ENCODE measurements at places on chromosomes 16 and 17.

- DNase-seq = no peak
These were observed 120.4 kb upstream of the LHX1 start for GRCh38 chr17:36816907-36817288.

- no peak for DNase-seq
These were observed 427 bp upstream of the NLK start for GRCh38 chr17:28041844-28042656.

DNA sequence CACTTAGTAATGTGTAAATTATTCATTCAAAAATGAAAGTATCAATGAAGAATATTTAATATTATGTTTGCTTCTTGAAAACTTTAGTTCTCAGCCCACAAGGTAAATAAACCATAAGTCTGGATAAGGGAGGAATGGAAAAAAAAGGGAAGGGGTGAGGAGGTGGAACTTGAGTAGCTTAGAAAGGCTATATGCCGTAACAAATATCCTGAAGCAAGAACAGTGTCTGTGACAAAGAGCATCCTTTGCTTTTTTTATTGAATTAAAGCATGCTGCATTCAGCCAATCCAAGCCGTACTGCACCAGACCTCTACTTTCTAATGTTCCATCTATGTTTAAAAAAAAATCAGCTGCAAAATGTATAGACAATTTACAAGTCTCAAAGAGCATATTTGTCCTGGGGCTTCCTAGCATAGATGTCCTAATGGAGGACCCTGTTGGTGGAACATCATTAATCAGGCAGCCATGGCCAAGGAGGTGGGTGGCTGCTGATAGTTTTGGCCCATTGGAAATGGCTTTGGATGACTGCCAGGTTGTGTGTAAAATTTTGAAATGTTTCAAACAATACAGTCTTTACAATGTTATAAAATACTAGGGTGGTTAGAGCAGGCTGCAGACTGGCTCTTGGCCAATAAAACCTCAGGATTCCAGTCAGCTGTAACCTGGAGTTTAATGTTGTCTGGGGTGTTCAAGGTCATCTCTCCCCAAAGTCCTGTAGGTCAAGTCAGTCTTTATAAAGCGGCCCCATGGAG lies 895.8 kb upstream of the SOX9 start:
- no peak for DNase-seq

DNA sequence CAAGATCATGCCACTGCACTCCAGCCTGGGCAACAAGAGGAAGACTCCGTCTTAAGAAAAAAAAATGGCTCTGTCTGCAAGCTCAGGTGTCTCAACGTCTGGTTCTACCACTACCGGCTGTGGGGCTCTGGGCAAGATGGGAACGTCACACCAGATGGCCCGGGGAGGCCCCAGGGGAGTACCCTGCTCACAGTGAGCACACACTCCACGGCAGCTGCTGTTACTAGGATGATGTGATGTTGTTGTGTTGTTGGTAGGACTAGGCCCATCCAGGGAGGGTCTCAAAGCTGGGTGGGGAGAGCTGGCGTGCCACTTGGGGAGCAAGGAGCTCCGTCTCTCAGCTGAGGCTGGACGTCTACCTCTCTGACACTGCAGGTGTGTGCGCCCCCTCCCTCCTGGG lies 9.4 kb upstream of the NPTX1 start:
- DNase-seq = no peak

DNA sequence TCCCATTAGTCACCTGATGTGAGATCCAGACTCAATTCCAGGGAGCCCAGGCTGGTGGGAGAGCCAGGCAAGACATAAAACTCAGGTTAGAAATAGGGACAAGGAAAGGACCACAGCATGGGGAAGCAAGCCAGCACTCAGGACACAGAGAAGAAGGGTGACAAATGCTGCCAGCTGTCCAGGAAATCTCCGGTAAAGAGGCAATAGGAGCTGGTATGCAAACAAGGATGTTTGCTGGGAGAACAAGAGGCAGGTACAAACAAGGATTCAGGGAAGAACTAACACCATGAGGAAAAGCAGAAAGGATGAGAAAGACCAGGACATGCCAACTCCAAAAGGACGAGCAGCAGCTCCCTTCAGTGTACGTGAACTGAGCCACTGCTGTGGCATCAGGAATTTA lies 10.2 kb upstream of the TXNDC11 start:
- DNase-seq = no peak

- peak; percentile 24 for DNase-seq
These were observed 849 bp downstream of the PRR29 start for GRCh38 chr17:63998721-63999679.

DNA sequence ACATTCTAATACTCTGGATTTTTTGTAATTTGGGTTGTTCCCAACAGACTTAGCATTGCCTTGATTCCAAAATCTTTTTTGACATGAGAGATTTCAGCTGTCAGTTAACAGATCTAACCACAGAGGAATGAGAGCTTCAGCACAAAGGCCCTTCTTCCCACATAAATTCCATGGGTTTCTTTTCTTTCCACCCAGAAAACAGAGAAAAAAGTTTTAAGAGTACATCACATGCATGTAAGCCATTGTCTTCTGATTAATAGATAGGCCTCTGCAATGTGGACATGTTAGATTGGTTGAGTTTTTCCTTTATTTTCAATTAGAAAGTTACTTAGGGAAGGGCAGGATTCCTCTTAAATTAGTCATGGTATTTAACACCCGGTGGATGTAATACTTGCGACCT lies 939 bp downstream of the MYH8 start:
- no peak for DNase-seq

DNA sequence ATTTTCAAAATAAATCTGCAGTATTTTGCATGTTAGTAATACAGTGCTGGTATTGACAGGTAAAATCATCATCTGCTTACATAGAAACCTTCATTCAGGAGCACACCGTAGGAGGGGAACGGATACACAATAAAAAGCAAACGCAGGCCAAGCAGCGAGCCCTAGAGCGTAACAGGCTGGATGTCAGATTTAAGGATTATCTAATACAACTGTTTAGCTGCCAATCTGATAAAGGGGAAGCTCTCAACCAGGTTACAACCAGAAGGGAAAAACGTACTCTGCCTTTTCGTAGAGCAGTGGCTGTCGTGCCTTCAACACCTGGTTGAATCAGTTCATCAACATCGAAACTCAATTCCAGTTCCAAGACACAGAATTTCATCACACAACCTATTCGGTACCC lies 16.4 kb upstream of the CUEDC1 start:
- no peak for DNase-seq

GRCh38 chr17:68455901-68456338 lies 1.4 kb downstream of the WIPI1 start:
- DNase-seq = no peak

DNA sequence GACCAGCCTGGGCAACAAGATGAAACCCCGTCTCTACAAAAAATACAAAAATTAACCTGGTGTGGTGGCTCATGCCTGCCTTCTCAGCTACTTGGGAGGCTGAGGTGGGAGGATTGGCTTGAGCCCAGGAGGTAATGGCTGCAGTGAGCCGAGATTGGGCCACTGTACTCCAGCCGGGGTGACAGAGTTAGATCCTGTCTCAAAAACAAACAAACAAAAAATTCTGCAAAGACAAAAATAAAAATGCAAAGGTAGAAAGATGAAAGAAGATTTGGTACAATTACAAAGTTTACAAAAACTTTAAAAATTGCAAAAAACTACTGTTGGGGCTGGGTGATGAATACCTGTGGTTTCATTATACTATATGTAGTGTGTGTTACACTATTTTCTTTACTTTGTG lies 5.5 kb upstream of the CDH1 start:
- DNase-seq = no peak

DNA sequence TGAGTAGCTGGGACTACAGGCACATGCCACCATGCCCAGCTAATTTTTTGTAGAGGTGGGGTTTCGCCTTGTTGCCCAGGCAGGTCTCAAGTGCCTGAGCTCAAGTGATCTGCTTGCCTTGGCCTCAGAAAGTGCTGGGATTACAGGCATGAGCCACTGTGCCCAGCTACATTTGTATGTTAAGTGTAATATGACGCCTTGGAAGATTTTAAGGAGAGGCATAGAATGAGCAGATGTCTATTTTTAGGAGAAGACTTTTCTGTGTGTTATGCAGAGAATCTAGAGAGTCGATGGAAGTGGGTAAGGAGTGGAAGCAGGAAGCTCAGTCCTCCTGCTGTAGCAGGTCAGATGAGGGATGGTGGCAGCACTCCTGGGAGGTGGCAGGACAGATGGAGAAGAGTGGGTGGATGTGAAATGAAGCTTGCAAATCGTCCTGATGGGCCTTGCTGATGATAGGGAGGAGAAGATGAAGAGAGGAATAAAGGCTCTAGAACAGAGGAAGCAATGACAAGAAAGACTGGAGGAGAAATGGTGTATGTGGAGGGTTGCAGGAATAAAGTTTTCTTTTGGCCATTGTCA lies 125.3 kb downstream of the SHISA6 start:
- no peak for DNase-seq

GRCh38 chr16:89144681-89145080 lies 26.9 kb upstream of the CDH15 start:
- no peak for DNase-seq

DNA sequence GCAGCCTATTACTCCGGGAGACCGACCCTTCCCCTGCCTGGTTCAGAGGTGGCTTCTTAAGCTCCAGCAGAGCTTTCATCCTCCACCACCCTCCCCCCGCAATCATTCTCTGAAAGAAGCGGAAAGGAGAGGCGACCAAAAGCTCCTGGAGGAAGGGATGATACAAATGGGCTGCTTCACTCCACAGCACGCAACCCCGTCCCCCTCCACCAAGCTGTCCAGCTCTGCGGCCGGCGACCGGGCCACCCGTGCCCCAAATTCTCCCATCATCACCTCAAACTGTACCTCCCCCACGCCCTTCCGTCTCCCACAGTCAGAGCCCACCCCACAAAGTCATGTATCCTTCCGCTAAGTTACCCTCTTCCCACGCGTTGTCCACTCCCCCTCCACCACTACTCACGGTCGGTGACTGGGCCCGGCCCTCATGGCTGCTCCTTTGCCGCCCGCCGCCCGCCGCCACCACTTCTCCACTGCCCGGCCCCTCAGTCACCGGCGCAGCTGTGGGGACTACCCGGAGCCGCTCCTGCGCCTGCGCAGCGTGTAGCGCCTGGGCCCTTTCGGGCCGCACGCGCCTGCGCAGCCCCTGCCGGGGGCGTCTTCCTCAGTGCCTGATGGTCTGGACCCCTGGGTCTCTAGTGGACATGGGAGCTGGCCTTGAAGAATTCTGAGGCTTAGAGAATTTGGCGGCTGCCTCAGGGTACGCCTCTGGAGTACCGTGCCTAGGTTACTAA lies at the start of gene FAM222B:
Gene FAM222B, minus strand, starts transcription at position 509 of the 731 bp plus-strand sequence. CDS start 76,123 bp downstream, outside the sequence.
- peak; percentile 85 for DNase-seq

GRCh38 chr17:64420143-64420670 lies 28.7 kb upstream of the MILR1 start:
- DNase-seq = peak; percentile 72

GRCh38 chr16:71794943-71795342 lies 13.7 kb downstream of the AP1G1 start:
- DNase-seq = no peak

GRCh38 chr17:59669944-59670343 lies 37.3 kb downstream of the PTRH2 start:
- DNase-seq = no peak

GRCh38 chr17:52170963-52171572 lies 12.6 kb upstream of the CA10 start:
- no peak for DNase-seq

- DNase-seq = no peak
These were observed 890 bp upstream of the CLDN7 start for GRCh38 chr17:7262935-7263800.

DNA sequence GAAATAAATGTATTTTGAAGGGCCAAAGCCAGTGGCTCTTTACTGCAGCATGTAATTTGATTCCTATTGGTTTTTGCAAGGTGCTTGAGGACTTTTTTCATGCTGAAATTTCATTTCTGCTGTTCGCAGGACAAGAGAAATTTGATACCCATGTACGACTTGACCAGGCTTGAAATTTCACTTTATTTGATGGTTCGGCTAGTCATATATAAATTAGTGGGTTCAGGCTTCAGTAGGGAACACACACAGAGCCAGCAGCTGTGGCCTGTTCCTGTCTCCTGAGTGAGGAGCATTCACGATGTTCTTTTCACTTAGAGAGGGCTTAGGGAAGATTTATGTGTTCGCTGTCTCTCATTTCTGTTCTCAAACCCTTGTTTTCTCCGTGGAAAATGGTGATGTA lies 258.4 kb upstream of the CACNG5 start:
- DNase-seq = no peak

DNA sequence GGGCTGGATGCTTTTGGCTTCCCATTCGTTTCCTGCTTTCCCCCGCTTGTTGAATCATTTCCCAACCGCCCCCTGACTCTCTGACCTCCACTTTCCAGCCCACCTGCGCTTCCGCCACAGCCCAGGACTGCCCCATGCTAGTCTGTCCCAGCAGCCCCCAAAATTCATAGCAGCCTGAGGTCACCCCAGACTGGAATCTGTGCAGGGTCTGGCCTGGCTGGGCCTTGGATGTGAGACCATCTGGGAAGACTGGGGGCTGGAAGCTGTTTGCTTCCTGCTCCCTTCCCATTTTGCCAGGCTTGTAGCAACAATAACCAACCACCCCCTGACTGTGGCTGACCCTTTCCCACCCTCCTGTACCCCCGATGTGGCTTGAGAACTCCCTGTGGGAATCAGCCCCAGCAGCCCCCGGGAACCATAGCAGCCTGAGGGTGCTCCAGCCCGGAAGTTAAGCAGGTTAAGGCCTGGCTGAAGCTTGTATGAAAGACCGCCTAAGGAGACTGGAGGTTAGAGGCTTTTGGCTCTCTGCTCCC lies 2290.8 kb downstream of the TP53TG3F start:
- no peak for DNase-seq

DNA sequence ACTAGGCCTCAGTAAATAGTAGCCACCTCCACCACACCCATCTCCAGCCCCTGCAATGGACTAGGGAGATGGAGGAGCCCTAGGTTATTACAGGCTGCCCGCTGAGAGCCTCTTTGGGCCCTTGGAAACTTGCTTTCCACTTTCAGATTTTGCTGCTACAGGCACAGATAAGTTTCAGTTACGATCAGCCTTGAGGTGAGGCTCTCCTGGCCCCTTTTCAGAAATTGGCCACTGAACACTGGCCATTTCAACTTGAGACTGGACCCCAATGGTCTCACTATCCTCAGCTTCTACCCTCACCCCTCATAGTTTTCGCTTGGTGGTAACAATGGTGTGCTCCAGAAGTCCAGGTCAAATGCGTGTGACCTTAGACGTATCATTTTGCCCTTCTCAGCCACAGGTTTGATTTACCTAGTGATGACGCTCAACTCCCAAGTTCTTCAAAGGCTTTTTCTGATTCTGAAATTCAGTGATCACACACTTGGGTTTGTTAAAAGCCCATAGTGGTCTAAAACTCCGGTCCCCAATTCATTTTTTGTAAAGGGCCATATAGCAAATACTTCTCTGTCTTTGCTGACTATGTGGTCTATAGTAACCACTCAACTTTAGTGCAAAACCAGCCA lies 1.0 kb downstream of the PMM2 start:
- no peak for DNase-seq

DNA sequence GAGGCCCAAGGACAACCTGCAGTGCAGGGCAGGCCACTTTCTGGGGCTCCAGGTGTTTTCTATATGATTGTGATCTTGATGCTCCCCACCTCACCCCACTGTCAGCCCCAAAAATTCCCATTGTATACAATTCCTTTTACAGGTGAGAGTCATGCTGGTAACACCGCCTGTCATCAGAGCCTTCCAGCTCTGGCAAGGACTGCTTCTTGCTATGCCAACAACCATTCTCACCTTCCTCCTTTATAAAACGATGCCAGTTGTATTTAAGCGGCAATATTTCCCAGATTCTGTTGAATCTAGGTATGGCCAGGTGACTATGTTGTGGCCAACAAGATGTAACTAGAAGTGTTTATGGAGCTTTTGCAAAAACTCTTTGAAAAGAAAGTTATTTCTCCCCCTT lies 30.4 kb upstream of the CALB2 start:
- DNase-seq = no peak

- DNase-seq = peak; percentile 45
These were observed 47.1 kb upstream of the AKTIP start for GRCh38 chr16:53549970-53550690.

GRCh38 chr16:17364319-17365210 lies 106.2 kb downstream of the XYLT1 start:
- DNase-seq = peak; percentile 90

All from central memory CD4-positive, alpha-beta T cell (primary cell).